ENCODE measurements at places on chromosomes 12 and 14.
A peak's percentile ranks its signal among the peaks of the same experiment; 100 is the strongest.

- DNase-seq = no peak
Measured at GRCh38 chr12:124316257-124316900, 21.5 kb downstream of the RFLNA start.

DNA sequence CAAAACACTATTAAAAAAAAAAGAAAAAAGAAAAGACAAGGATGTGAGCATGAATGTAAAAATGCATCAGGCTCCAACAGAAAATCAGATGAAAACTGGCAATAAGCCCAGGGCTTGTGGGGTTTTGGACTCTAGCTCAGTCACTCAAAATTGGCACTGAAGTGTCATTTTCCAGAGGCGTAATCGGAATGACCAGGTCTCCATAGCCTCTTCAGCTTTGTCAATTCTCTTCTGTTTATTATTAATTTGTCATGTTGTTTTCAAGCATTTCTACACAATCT, 137.2 kb upstream of the TRHDE start:
- no peak for DNase-seq

DNA sequence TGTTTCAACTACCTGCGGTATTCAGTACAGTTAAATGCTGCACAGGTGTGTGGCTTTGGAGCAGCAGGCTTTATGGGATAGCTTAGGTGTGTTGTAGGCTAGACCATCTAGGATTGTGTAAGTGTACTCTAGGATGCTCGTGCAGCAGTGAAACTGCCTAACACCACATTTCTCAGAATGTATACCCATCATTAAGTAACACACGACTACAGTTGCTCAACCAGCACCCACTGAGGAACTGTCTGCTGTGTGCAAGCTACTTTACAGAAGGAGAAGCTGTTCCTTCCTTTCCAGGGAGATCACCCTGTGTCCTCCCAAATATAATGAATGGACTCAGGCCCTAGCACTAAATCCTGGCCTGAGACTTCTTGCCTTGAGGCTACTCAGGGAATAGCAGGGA, 94.8 kb downstream of the SLC24A4 start:
- peak; percentile 94 for DNase-seq

DNA sequence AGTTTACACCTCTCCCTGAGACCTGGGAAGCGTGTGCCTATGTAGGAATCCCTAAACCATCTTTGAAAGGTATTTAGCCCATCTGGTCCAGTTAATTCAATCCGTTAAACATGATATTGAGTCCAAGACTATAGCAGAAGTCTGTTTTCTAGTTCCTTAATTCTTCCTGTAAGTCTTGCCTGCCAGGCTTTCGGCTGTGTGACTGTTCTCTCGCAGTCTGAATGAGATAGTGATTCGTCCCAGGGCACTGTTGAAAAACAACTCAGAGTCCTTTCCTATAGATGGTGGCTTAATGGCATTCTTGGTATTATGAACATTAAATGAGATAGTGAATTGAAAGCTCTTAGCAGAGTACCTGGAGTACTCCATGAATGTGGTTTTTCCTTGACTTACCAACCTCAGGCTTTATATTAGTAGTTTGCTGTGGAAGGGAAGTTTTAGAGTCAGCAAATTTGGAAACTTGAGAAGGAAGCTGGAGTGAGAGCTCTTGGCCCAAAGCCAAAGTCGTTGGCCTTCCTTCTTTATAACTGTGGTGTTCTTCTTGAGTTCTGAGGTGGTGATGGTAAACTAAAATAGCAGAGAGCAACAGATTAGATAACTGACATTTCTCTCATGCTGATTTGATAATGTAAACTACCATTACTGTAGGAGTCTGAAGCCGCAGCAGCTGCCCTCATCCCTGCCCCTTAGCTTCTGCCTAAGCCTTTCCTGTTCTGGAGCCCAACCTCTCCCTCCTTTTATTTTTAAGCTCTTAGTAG, 76.5 kb downstream of the TGFB3 start:
- DNase-seq = peak; percentile 46

DNA sequence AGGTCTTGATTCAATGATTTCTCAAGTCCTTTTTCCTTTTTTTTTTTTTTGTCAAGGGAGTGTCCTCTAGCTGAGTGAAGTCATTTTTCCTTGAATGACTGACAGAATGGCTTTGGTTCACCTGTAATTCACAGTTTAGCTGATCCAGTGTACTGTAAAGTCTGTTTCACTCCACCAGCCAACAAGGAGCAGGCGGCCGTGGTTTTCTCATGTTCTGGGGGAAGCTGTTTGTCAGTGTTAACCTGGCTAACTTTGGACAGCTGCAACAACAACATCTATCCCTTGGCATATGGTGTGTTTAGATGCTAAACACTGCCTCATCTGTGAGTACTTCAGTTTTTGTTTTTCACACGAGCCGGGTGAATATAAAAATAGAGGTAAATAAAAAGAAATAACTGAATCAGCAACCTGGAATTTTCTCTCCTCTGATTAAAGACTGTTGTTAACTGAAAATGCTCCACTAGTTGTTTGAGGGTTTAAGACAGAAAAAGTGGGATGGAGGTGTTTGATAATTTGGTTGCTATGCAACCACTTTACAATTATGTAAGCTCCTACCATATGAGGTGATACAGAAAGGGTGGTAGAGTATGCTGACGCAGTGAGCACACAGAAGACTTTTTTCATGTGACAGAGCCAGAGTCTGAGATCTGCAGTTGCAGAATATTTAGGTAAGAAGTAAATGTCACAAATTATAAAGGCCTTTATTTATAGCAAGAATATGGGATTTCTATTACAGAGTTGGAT, 50.3 kb upstream of the SLC2A13 start:
- no peak for DNase-seq

DNA sequence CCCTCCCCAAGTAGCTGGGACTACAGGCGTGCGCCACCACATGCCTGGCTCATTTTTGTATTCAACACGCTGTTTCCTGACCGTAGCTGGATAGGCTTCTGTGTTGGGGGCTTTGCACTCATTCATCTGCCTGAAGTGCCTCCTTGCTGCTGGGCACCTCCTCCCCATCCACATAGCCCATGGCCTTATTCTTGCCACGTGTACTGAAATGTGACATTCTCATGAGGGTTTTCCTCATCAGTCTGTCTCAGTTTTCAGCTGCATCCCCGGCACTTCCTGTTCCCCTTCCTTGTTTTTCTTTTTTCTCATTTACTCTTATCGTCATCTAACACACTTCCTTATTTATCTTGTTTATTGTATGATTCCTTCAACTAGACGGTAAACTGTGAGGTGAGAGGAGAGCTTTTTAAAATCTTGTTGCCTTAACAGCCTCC, 36.6 kb downstream of the RCOR1 start:
- DNase-seq = peak; percentile 45

- DNase-seq = no peak
Measured at GRCh38 chr14:75247286-75247922, 31.2 kb upstream of the FOS start.

- DNase-seq = no peak
Measured at GRCh38 chr12:116416166-116416565, 138.7 kb upstream of the MED13L start.

GRCh38 chr14:96806836-96807235, 9.7 kb downstream of the VRK1 start:
- peak; percentile 68 for DNase-seq

- DNase-seq = no peak
Measured at GRCh38 chr12:45548426-45548825, 181.1 kb upstream of the ARID2 start.

DNA sequence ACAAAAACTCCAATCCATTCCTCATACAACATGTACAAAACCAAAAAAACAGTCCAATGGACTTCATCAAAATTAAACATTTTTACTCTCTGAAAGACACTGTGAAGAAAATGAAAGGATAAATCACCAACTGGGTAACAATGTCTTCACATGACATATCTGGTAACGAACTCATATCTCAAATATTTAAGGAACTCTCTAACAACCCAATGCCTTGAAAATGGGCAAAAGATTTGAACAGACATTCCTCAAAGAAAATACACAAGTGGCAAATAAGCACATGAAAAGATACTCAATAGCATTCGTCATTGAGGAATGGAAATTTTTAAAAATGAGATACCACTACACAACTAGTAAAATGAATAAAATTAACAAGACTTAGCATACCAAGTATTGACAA, 198.7 kb upstream of the RASSF8 start:
- no peak for DNase-seq

DNA sequence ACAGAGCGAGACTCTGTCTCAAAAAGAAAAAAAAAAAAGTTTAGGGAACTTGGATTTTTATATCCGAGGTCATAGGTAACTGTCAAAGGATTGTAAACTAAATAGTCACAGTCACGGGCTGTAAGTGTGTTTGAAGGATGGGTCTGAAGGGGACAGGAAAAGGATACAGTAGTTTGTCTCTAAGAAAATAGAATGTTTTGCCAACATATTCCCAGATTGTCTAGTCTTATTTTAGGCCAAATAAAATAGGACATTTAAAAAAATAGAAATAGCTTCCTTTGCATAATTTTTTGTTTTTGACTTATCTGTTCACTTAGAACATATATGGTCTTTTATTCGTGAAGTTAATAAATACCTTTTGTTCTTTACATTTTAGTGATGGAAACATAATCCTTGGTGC, 24.2 kb upstream of the REP15 start:
- DNase-seq = no peak

DNA sequence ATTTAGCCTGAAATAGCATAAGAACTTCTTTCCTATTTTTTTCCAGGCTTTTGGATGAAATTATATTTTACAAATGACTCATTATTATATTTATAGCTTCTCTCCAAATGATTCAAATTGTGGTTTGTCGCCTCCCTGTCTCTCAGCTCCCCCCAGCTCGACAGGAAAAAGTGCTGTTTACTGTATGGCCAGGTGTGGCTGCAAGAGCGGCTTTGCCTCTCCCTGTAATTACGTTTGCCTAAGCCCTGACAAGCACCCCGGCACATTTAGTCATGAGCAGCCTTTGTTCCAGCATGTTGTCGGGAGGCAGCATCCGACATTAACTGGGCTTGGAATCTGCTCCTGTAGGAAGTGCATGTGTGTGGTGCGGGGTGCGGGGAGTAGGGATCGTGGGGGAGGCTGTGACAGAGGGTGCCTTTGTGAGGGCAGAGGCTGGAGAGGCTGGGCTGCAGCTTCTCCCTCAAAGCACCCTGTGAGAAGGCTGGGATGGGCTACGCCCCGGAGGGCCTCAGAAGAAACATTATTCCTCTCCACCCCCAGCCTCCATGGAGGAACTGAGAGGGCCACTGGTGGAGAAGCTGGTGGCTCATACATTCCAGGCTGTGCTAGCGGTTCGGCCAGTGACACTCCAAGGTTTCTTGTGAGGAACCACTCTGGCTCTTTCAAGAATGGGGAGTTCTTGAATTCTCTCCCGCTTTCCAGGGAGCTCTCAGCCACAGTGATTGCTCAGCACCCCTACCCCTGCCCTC, 42.1 kb upstream of the CTDSP2 start:
- DNase-seq = no peak

GRCh38 chr12:32765906-32766305, 10.2 kb upstream of the YARS2 start:
- no peak for DNase-seq

GRCh38 chr14:80269353-80269925, 58.1 kb upstream of the DIO2 start:
- DNase-seq = no peak

DNA sequence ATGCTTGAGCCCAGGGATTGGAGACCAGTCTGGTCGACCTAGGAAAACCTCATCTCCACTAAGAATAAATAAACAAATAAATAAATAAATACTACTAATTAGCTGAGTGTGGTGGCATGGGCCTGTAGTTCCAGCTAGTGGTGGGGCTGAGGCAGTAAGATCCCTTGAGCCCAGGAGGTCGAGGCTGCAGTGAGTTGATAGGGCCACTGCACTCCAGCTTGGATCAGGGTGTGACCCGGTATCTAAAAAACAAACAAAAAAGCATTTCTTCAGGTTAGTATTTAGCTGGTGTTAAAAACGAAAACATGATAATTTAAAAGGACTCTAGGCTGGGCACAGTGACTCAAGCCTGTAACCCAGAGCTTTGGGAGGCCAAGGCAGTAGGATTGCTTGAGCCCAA, 1.2 kb upstream of the FGD4 start:
- no peak for DNase-seq

DNA sequence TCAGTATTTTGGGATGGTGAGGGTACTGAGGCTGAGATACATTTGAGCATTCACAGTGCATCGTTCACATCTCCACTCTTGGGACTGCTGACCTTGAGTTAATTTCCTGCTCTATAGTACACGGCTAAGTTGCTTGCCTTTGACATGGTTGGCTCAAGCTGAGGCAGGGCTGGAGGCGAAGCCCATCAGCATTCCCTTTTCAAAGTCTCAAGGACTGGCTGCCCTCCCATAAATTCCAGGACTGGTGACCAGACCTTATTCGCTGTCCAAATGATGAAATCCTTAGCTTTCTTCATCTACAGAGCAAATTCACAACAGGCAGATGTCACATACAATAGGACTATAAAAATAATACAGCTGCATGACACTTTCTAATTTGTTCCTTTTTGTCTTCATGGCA, 85.9 kb downstream of the SSPN start:
- DNase-seq = no peak

- DNase-seq = no peak
Measured at GRCh38 chr12:9779209-9779608, 18.5 kb upstream of the CD69 start.

DNA sequence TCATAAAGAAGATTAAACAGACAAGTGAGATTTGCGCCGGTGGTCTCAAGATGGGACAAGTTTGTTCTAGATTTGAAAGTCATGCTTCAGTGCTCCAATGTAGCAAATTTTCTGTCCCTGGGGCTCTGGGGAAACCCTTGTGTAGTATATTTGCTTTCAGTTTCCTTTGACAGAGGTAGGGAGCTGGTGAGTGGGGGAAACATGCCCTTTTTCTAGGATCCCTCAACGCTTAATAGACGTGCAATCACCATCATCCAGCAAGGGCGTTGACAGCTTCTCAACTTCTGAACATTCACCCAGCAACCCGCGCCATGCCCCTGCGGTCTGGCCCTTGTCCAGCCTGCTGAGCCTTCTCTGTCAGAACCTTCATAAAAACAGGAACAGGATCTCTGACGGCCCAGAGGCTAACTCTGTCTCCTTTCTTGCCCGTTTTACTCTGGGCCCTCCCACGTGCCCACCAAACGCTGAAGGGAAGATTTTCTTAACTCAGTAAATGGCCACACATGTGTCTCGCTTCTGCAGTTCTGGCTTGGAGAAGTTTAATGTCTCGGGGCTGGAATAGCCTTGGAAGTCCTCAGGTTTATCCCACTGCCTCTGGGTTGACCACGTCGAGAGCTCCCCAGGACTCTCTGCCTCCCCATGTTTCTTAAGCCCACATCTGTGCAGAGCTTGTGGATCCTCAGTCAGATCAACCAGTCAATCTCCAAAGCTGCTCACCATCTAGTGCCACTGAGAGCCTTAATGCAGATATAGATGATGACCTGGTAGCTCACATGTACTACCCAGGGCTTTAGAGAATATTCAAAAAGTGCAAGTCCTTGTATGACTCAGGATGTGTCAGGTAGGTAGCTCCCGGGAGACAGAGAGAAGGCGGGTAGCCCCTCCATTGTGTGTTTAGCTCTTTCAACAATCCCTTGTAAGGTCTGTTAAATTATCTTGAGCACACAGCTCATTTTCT, 58.1 kb upstream of the CCND2 start:
- peak; percentile 38 for DNase-seq

DNA sequence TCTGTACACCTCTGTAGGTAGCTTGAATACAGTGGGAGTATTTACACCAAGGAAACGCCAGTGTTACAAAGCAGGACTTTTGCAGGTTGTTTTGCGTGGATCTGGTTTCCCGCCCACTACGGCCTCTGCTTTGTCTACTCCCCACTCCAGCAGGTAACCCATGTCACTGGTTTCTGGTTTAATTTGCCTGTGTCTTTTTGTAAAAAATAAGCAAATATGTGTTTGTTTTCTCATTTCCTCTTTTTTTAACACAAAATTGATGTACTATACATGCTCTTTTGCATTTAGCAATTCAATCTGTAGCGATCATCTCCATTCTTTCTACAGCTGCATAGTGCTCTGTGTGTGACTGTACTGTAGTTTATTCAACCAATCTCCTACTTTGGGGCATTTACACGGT, 43.4 kb upstream of the SCN8A start:
- no peak for DNase-seq
